SHP77 treated with DMSO at 0.1 percent for 48 hours (cell line): ENCODE measurements at places on chromosomes 2 and 18.

DNA sequence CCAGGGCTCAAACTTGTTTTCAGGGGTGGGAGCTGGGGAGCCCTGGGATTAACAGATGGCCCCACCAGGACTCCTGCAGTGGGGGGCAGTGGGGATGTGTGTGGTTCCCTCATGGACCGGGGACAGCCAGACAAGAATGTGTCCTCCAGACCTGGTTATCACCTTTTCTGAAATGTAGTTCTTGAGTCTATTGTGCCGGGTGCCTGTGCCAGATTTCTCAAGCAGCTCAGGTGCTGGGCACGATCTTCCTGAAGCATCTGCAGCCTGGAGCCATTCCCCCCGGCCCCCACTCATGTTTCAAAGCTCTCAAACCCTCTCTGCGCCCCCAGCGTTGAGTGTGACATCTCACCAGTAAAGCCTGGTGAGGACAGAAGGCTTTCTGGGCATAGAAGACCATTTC is 48.4 kb upstream of the HAAO start:
- DNase-seq: no peak

DNA sequence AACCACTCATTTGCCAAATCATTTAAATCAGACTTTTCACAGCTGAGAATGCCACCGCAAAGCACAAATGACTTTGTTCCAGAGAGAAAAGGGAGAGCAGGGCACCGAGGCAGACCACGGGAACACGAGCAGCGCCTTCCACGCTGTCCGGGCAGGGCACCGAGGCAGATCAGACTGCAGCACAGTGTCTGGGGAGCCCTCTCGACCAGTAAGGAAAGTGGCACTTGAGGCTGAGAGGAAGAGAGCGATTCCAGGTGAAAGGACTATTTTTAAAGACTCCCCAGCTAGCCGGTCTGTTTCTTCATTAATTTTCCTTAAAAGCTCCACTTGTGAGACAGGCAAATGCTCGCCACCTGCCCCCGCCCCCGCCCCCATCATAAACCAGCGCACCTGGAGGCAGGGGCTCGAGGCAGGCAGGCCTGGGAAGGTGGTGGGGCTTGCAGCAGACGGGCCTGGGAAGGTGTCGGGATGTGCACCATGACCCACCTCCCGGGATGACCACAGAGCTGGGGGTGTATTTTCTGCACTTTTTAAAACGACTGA is 80.9 kb upstream of the CTDP1 start:
- DNase-seq: no peak

DNA sequence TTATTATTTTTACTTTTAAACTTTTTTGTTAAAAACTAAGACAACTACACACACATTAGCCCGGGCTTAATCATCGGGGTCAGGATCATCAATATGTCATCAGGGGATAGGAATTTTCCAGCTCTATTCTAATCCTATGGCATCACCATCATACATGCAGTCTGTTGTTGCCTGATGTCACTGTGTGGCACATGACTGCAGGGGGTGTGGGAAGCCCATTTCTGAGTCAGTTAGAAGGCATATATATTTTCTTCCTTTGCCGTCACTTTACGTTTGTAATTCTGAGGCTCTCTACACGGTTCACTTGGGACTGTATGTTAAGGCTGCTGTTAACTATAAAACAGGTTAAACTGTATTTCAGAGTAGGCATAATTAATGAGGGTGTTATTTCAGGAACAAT is 144.4 kb upstream of the ITGA6 start:
- DNase-seq: no peak

DNA sequence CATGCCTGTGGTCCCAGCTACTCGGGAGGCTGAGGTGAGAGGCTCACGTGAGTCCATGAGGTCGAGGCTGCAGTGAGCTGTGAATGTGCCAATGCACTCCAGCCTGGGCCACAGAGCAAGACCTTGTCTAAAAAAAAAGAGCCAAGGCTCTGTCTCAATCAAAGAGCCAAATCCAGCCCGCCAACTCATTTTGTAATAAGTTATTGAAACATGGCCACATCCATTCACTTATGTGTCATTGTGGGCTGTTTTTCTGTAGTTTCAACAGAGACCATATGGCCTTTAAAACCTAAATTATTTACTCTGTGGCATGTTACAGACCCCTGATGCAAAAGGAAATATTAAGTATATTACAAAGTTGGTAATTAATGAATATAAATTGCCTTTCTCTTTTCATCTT is 60.8 kb downstream of the GPR39 start:
- no peak for DNase-seq

DNA sequence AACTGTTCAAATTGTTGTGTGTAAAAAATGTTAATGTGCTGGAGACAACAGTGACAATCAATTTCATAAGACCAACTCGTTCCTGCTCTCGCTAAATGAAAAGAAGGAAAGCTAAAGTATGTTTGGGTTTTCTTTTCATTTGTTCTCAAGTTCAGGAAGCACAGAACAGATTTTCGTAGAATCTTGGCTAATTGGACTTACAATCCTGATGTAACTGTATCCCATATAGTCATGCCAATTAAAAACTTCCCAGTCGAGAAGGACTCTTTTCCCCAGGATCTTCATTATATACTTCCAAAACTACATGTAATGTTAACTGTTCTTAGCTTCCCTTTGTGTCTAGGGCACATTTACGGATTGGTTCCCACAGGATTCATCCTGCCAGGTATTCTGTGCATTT is 135.4 kb upstream of the ITGB6 start:
- no peak for DNase-seq

DNA sequence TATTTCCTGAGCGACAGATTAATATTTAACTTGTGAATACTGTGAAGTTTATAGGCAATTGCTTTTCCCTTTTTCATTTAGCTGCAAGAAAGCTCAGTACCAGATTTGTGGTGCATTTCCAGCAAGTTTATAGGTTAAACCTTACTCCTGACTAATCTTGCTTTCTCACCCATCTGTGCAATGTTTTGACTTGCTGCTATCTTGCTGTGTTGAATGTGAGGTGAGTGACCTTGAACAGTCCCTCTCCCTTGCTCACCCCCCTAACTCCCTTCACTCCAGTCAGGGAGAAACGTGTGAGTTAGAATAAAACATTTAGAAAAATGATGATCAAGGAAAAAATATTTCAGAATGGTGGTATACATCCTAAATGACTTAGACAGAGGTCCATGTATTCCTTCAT is 39.8 kb upstream of the PARD3B start:
- DNase-seq: no peak

- DNase-seq: no peak
These were observed 65.4 kb downstream of the FAM168B start for GRCh38 chr2:131027566-131028528.

DNA sequence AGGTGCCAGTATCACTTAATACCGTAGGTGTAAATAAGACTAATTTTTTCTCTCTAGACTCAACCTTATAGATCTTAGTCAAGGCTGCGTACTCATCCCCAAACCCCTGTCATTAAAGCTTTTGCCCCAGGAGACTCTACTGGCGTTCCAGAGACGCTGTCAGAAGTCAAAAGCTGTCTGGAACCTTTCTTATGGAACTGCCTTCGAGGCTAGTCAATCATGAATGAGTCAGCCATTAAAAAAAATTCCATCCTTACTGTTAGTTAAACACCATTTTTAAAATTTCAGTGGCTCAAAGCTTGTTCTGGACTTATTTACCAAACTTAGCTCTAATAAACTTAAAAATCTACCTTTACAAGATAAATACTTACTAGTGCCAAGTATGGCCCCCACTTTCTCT is 52.1 kb downstream of the SPRED2 start:
- DNase-seq: no peak

DNA sequence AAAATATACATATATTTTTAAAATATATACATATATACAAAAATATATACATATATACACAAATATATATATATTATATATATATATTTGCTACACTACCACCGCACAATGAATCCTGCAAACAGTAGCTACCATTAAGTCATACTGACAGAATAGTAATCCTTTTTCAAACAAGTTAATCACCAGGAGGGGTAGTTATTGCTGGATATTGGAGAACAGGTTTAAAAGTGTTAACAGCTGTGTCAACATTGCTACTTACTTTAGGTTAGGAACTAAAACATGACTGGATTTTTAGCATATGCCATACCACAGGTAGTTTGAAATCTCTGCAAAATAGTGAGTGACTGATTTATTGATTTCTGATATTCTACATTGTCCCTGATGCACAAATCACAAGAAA is 529.1 kb upstream of the CDH7 start:
- DNase-seq: peak; percentile 88

- DNase-seq: no peak
These were observed 1.1 kb downstream of the MIB1 start for GRCh38 chr18:21741562-21742314.

GRCh38 chr18:13735681-13736080 is 9.2 kb downstream of the RNMT start:
- DNase-seq: no peak
